ENCODE measurements at places on chromosomes 12 and 14. TPM values are rescaled to one million over a fixed set of nuclear protein-coding genes. Genes with fewer than 3 reads are reported as not detected.
A peak's percentile ranks its signal among the peaks of the same experiment; 100 is the strongest.

KLRK1 gene
- not detected for total RNA-seq

GRCh38 chr12:124626971-124627411 is 59.6 kb upstream of the NCOR2 start:
- H3K27ac ChIP-seq, result no peak overlapping the region
- no peaks in the 10 kb centered on the region for H3K36me3 ChIP-seq
- no peak for DNase-seq

GRCh38 chr12:100793182-100793581 is 1.4 kb upstream of the ANO4 start:
- no peaks in the 10 kb centered on the region for H3K36me3 ChIP-seq
- H3K4me1 ChIP-seq, result peaks cover 15% of the 10 kb centered on the region
- no peak overlapping the region for H3K4me3 ChIP-seq

HOXC10 gene
- total RNA-seq, result not detected

ESR2 gene
- total RNA-seq, result 0.66 TPM

GRCh38 chr12:14931359-14931758 is 7.0 kb downstream of the ERP27 start:
- no peaks in the 10 kb centered on the region for H3K36me3 ChIP-seq
- H3K4me3 ChIP-seq, result no peak overlapping the region
- no peaks in the 10 kb centered on the region for H3K4me1 ChIP-seq
- no peaks in the 10 kb centered on the region for H3K27me3 ChIP-seq
- DNase-seq, result no peak

- H3K36me3 ChIP-seq, result no peaks in the 10 kb centered on the region
- H3K4me3 ChIP-seq, result no peak overlapping the region
- no peak for DNase-seq
- peaks cover 16% of the 10 kb centered on the region for H3K27me3 ChIP-seq
- peaks cover 38% of the 10 kb centered on the region for H3K4me1 ChIP-seq
Observed at GRCh38 chr12:49671031-49671765, 36.0 kb downstream of the FMNL3 start.

DNA sequence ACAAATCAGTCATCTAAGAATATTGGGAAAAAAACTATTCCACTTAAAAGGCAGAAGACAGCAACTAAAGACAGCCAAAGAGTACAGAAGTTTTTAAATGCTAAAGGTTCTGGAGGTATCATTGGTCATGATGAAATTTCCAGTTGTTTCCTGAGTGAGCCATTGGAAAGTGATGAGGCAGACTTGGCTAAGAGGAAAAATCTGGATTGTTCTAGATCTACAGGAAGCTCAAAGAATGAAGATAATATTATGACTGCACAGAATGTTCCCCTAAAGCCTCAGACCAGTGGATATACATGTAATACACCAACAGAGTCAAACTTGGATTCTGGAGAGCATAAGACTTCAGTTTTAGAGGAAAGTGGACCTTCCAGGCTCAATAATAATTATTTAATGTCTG is 22.8 kb downstream of the GALNT4 start:
- DNase-seq, result no peak
- H3K27ac ChIP-seq, result no peak overlapping the region
- H3K4me1 ChIP-seq, result no peaks in the 10 kb centered on the region

LIN52 gene
- 4.5 TPM for total RNA-seq

- peak overlapping the region; percentile 77 for H3K27ac ChIP-seq
- H3K27me3 ChIP-seq, result peaks cover 18% of the 10 kb centered on the region
- peaks cover 47% of the 10 kb centered on the region for H3K4me1 ChIP-seq
- no peak for DNase-seq
- no peak overlapping the region for H3K4me3 ChIP-seq
Observed at GRCh38 chr14:93064411-93065271, 51.1 kb downstream of the ITPK1 start.

DNA sequence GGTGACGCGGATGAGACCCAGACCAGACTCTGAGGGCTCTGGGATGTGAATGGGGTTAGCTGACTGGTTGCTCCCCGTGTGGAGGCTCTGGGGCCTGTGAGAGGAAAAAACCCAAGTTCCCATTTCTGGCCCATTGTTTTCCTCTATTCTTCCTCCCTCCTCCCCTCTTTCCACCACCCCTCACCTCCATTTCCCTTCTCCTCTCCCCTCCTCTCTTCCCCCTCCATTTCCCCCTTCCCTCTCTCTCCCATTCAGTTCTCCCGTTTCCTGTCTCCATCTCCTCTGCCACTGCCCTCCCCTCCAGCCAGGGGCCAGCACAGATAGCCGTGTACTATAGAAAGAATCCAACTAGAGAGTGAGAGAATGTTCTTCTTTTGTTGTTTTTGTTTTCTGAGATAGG is 12.6 kb upstream of the PRPH start:
- H3K27me3 ChIP-seq, result peaks cover 4% of the 10 kb centered on the region
- peaks cover 30% of the 10 kb centered on the region for H3K4me1 ChIP-seq
- no peak overlapping the region for H3K4me3 ChIP-seq
- no peaks in the 10 kb centered on the region for H3K36me3 ChIP-seq
- DNase-seq, result no peak

- H3K27me3 ChIP-seq, result no peaks in the 10 kb centered on the region
- no peak for DNase-seq
- no peaks in the 10 kb centered on the region for H3K36me3 ChIP-seq
- no peak overlapping the region for H3K27ac ChIP-seq
- H3K4me3 ChIP-seq, result no peak overlapping the region
- H3K4me1 ChIP-seq, result peaks cover 6% of the 10 kb centered on the region
Observed at GRCh38 chr14:61501714-61502458, 180.5 kb downstream of the PRKCH start.

DNA sequence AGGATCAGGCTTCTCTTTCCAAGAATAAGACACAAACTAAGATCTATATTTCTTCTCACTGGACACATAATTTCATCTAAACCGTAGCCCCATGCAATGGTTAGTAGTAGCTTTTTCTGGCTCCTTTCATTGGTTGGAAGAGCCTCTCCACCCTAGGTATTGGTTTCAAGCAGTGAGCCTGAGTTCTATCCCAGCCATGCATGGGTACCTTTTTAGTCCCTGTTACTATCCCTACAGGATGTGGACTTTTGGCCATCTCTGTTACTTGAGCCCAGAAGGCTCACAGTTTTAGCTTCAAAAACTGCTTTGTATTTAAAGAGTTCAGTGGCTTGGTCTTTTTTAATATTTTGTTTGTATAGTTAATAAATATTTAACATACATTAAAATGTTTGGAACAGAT is 16.1 kb downstream of the PPM1A start:
- H3K4me3 ChIP-seq, result no peak overlapping the region
- no peak for DNase-seq
- no peaks in the 10 kb centered on the region for H3K27me3 ChIP-seq
- H3K4me1 ChIP-seq, result no peaks in the 10 kb centered on the region

DNA sequence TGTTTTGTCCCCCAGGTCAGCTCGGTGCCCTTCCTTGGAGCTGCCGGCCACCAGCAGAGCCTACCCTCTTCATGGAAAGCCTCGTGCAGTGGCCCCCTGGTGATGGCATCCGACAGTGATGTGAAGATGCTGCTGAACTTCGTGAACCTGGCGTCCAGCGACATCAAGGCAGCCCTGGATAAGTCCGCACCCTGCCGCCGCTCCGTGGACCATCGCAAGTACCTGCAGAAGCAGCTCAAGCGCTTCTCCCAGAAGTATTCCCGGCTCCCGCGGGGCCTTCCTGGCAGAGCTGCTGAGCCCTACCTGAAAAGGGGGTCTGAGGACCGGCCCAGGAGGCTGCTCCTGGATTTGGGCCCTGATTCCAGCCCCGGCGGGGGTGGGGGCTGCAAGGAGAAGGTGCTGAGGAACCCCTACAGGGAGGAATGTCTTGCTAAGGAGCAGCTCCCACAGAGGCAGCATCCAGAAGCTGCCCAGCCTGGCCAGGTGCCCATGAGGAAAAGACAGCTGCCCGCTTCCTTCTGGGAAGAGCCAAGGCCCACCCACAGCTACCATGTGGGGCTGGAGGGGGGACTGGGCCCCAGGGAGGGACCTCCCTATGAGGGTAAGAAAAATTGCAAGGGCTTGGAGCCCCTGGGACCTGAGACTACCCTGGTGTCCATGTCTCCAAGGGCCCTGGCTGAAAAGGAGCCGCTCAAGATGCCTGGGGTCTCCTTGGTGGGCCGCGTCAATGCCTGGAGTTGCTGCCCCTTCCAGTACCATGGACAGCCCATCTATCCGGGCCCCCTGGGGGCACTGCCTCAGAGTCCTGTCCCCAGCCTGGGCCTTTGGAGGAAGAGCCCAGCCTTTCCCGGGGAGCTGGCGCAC is 1.3 kb downstream of the FAM181A start:
- no peak for DNase-seq
- H3K27me3 ChIP-seq, result peaks cover 5% of the 10 kb centered on the region
- H3K4me1 ChIP-seq, result peaks cover 4% of the 10 kb centered on the region
- no peak overlapping the region for H3K27ac ChIP-seq
- H3K36me3 ChIP-seq, result no peaks in the 10 kb centered on the region
